LNCaP clone FGC (cell line): ENCODE measurements at places on chromosomes 1 and 21.

DNA sequence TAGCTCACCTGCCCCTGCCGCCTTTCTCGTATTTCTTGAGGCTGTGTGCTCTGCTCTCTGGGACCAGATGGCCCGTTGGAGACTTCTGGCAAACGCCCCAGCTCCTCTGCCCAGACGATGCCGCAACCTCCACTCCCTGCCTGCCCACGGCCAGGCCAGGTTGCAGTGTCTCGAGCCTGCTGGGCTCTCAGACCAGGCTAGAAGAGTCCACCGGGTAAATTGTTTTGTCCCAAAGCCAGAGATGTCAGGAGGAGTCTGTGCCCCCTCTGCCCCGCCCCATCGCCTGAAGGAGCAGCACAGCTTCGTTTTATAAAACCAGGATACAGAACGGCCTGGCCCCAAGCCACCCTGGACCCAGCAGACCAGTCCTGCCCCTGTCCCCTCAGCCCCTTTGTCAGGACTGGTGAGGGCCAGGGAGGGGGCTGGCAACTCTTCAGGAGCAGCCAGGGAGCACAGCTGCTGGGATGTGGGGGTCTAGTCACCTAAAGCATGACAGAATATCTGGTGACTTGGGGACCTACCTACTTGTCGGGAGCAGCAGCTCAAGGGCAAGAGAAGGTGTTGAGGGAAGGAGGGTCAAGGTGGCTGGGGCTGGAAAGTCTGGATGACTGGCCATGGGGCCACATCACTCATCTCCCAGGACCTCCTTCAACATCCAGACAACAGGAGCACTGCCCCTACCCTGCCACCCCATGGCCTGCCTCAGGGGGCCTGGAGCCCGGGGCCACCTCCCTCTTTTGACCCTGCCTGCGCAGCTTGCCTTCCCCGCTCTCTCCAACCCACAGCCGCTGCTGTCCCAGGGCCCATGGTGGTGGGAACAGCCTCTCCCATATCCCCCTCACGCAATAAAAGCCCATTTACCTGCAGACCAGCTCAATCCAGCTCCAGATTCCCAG is 33.9 kb upstream of the LBR start:
- no peak for DNase-seq

DNA sequence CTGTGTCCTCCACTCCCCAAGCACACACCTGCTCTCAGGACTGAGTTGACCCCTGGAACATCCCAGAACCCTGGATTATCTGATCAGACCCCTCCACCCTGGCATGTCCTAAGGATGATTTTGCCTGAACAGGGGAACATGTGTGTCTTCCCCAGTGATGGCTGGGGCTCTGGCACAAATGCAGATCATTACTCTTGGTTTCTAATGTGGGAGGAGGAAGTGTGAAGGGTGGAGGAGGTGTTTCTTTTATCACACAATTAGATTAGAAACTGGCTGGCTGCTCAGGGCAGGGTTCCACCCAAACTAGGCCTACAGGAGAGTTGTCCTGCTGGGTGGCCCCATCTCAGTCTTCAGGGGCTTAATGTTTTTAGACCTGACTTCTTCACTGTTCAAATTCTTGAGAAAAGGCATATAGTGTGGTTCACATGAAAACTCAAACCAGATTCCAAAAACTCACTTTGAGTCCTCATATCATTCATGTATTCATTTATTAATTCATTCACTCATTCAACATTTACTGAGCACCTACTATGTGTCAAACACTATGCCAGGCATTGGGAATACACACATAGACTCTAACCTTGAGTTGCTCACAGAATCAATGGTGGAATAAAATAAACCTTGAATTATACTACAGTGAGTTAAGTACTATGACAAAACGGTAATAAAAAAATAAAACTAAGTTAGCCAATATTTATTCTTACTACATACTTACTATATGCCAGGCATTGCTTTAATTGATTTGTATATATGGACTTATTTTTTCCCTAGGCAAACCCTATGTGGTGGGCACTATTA is 221.8 kb upstream of the JUN start:
- no peak for DNase-seq

GRCh38 chr1:53582211-53583020 is 123.2 kb downstream of the DMRTB1 start:
- no peak for DNase-seq

GRCh38 chr1:44806704-44807363 is at the start of gene DYNLT4:
Gene DYNLT4, minus strand, starts transcription at chr1:44807351. Its CDS starts 683 bp downstream, at chr1:44806668.
- DNase-seq, result no peak

- DNase-seq, result no peak
Observed at GRCh38 chr1:232422898-232423297, 207.0 kb downstream of the SIPA1L2 start.
